Vagina (tissue), 2 donors: ENCODE measurements at places on chromosomes 1 and 21. TPM values are rescaled to one million over a fixed set of nuclear protein-coding genes. Genes with fewer than 3 reads are reported as not detected.

- no peak for DNase-seq
These were observed 97.4 kb upstream of the DUSP10 start for GRCh38 chr1:221839321-221839720.

DNA sequence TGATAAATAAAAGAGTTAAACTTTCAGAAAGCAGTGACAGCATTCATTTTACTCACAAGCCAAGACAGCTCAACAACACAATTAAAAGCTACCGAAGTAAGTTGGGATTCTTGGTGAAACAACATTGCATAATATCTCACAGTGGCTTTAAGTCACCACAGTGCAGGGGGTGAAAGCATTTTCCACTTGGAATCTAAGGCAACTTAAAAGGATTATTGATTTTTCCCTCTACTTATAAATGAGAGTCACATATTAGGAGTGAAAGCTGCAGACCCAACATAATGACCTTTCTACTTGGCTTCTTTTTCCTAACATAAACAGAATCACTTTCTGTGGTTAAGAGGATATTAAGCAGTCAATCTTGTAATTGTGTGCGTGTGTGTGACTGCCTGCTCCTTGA, 536.6 kb upstream of the CXADR start:
- no peak for DNase-seq

DNA sequence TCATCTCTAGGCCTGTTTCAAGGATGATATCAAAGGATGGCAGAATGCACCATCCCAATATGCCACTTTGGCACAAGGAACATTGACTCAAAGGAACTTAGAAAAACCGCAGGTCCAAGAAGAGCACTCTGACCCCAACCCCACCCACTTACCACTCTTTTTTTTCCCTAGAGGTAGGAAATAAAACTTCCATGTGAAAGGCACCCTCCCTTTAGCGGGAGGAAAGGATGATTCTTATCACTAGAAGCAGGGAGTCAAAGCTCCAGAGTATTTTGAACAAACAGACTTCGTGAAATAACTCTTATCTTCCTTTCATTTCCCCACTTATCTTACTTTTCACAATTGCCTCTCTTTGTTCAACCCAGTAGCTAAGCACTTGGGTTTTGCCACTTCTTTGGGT, 22.2 kb downstream of the PSMG1 start:
- DNase-seq, result no peak

DNA sequence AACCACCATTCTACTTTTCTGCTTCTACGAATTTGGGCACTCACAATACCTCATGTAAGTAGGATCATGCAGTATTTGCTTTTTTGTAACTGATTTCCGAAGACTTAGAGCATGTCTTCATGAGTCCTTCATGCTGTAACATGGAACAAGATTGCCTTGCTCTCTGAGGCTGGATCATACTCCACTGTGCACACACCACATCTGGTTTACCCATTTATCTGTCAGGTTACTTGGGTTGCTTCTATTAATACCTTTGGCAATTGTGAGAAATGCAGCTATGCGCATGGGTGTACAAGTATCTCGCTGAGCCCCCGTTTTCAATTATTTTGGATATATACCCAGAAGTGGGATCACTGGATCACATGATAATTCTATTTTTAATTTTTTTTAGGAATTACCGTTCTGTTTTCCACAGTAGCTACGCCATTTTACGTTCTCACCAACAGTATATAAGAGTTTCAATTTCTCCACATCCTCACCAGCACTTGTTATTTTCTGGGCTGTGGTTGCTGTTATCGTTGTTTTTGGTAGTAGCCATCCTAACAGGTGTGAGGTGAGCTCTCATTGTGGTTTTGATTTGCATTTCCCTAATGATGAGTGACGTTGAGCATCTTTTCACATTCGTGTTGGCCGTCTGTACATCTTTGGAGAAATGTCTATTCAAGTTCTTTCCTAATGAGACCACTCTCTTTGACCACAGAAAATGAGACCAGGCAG, 10.7 kb upstream of the SLC2A5 start:
- no peak for DNase-seq

DNA sequence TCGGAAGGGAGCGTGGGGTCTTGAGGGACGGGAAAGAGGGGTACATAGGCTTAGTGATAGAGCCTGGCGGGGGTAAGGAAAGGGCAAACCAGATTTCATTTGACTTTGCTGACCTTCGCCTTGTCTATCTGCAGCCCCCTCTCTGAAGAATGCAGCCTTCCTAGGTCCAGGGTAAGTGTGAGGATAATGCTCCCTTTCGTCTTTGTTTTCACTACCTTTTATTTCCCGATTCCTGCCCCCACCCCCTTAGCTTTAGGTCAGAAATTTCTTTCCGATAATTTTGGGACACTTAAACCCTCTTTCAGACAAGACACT, 396 bp downstream of the ATP5PB start:
- no peak for DNase-seq

DNA sequence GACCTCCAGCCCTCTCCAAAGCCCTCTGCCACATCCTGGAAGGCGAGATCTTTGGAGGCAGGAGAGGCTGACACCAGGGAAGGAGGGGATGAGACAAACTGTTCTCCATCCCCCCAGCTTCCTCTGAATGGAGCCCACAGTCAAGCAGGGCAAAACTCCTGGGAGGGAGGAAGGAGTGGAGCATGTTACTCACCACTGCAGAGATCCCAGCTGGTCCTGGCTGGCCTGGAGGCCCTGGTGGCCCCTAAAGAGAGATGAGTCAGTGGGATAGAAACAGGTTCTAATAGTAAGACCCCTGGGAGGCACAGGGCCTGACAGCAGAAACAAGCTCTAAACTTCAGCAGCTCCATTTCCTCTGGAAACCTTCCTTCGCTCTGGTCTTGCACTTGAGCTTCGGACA, 14.0 kb upstream of the PEF1 start:
- no peak for DNase-seq

DNA sequence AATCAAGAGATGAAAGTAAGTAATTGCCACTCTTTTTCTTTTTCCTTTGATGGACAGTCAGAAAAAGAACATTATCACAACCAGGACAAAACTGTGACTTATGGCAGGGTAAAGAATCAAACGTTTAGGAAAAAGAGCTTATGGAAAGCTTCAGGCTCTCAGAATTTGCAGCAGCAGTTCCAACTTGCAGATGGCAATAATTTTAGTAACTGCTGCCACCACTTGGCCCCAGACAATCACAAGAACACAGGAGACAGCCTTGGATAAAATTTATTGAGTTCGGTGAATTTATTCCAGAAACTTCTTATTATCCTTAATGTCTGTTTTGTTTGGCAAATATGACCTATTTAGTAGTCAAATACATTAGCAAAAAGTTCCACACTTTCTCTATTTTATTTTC, 804.4 kb downstream of the BRINP3 start:
- DNase-seq, result no peak

DNA sequence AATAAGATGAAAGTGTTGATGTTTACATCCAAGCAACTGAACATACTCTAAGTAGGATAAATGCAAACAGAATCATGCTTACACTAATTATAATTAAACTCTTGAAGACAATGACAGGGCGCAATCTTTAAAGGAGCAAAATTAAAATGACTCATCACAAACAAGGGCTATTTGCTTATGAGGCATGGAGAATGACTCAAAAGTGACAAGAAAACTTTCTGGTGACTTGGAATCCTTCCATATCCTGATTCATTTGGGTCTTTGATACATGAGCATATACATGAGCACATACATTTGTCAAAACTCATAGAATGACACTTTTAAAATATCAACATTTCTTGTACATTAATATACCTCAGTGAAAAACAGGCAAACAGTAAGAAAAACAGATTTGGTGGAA, 1632.3 kb downstream of the KCNT2 start:
- no peak for DNase-seq

- DNase-seq, result no peak
These were observed 392.3 kb upstream of the ADAMTS5 start for GRCh38 chr21:27359141-27359540.

- no peak for DNase-seq
These were observed 22.5 kb downstream of the CHD5 start for GRCh38 chr1:6157528-6158174.

Gene CA6
- not detected for total RNA-seq

Gene C1orf116
- 11.8 TPM for total RNA-seq

Gene C21orf91
- total RNA-seq, result 8.6 TPM

Gene CR1L
- total RNA-seq, result not detected

Gene WLS
- total RNA-seq, result 68.0 TPM

Gene A3GALT2
- not detected for total RNA-seq

Gene ZMYND12
- not detected for total RNA-seq

Gene NID1
- total RNA-seq, result 154 TPM

Gene MFAP2
- 51.1 TPM for total RNA-seq

Gene PRAMEF20
- total RNA-seq, result not detected

Gene KCNE2
- not detected for total RNA-seq

Gene ADGRB2
- 3.9 TPM for total RNA-seq

Gene TNFSF18
- not detected for total RNA-seq

Gene GBP3
- total RNA-seq, result 6.9 TPM

Gene CD160
- total RNA-seq, result 0.49 TPM
